Progenitor cell of endocrine pancreas (in vitro differentiated cells): ENCODE measurements at places on chromosomes 12 and 14. TPM values are rescaled to one million over a fixed set of nuclear protein-coding genes. Genes with fewer than 3 reads are reported as not detected.

Gene LUM
- total RNA-seq: 0.16 TPM in 1 of 2 replicates, not detected in the other

DNA sequence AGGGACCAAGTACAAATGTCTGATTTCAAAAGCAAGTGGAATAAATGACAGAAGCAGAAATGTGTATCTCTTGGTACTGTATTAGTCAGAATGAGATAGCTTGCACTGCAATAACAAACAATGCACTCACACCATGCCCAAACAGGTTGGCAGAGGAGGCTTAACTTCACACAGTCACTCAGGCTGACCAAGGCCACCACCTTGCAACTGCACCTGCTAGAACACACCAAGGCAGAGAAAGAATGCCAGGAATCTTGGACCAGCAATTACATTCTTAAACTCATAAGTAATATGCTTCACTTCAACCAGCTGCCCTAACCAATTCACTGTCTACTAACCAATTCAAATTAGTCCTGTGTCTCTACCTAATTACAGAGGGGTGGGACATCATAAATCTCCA, 378.3 kb downstream of the BCL11B start:
- H3K27ac ChIP-seq: no peak overlapping the region
- H3K4me1 ChIP-seq: peaks cover 15% of the 10 kb centered on the region
- no peak for DNase-seq
- H3K4me3 ChIP-seq: no peak overlapping the region

GRCh38 chr12:42270596-42270995, 32.5 kb upstream of the YAF2 start:
- H3K27me3 ChIP-seq: peaks cover 8% of the 10 kb centered on the region
- H3K27ac ChIP-seq: no peak overlapping the region
- peaks cover 1% of the 10 kb centered on the region for H3K36me3 ChIP-seq
- H3K4me1 ChIP-seq: no peaks in the 10 kb centered on the region
- no peak overlapping the region for H3K4me3 ChIP-seq
- DNase-seq: no peak

Gene PTPRQ
- 0.16 and 0.19 TPM in 2 replicates for total RNA-seq

DNA sequence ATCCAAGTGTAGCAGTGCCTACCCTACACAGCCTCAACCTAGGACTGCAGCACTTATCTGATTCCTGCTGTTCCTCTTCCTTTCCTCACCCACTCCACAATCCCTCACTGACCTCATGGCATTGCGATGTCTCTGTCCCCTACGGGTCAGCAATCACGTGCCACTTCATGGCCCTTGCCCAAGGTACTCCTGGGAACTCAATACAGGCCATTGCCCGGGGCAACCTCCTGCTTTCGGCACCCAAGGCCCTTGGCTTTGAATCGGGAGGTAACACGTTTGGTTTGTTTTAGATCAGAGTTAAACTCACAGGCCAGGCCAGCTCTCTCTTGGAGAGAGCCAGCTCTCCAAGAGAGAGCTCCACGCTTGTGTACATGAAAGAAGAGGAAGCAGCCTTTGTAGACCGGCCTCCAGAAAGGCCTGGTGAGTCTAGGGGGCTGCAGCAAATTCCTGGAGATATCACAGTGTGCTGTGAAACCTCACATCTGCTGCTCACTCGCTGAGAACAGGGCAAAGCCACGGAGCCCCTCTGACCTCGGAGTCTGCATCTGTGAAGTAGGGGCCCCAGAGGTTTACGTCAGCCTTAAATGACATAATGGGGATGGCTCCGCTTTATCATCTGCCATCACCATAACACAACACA, 12.2 kb downstream of the CLMN start:
- DNase-seq: no peak
- H3K4me1 ChIP-seq: peaks cover 14% of the 10 kb centered on the region
- H3K4me3 ChIP-seq: no peak overlapping the region
- H3K27ac ChIP-seq: no peak overlapping the region

- no peak for DNase-seq
- H3K27ac ChIP-seq: no peak overlapping the region
- H3K36me3 ChIP-seq: no peaks in the 10 kb centered on the region
- no peaks in the 10 kb centered on the region for H3K27me3 ChIP-seq
- H3K4me1 ChIP-seq: no peaks in the 10 kb centered on the region
- H3K4me3 ChIP-seq: no peak overlapping the region
Measured at GRCh38 chr12:10466311-10466710, 13.1 kb upstream of the KLRC1 start.

- no peaks in the 10 kb centered on the region for H3K36me3 ChIP-seq
- no peaks in the 10 kb centered on the region for H3K4me1 ChIP-seq
- no peak for DNase-seq
- no peak overlapping the region for H3K27ac ChIP-seq
Measured at GRCh38 chr12:76111209-76111749, 26.8 kb upstream of the NAP1L1 start.

Gene SMIM41
- not detected in 2 replicates for total RNA-seq

DNA sequence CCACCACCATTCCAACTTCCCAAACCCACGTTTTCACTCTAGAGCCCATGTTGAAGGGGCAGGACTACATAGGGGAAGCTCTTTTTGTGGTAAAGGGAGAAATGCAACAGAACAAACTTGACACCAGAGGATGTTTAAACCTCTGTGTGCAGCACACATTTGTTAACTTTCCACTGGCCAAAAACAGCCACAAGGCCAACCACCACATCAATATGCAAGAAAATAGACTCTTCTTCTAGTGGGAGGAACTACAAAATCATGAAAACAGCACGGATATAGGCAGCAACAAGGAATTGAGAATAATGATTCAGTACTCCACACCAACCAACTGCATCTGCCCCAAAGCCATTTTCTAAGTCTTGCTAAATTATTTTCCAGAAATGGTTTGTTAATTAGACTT, 66.3 kb upstream of the CEP83 start:
- H3K27me3 ChIP-seq: peaks cover 5% of the 10 kb centered on the region
- H3K27ac ChIP-seq: no peak overlapping the region
- no peaks in the 10 kb centered on the region for H3K36me3 ChIP-seq
- no peak overlapping the region for H3K4me3 ChIP-seq
- no peaks in the 10 kb centered on the region for H3K4me1 ChIP-seq

- DNase-seq: no peak
- no peaks in the 10 kb centered on the region for H3K4me1 ChIP-seq
- H3K27me3 ChIP-seq: no peaks in the 10 kb centered on the region
- H3K4me3 ChIP-seq: no peak overlapping the region
- H3K27ac ChIP-seq: no peak overlapping the region
- no peaks in the 10 kb centered on the region for H3K36me3 ChIP-seq
Measured at GRCh38 chr12:84201976-84202375, 710.6 kb downstream of the SLC6A15 start.

GRCh38 chr12:108914121-108914531, 34.2 kb downstream of the DAO start:
- peaks cover 2% of the 10 kb centered on the region for H3K4me1 ChIP-seq
- H3K36me3 ChIP-seq: no peaks in the 10 kb centered on the region
- H3K27me3 ChIP-seq: no peaks in the 10 kb centered on the region
- H3K4me3 ChIP-seq: no peak overlapping the region

Gene EIF4B
- total RNA-seq: 447 and 487 TPM in 2 replicates
